ENCODE measurements at places on chromosomes 2 and 18.

DNA sequence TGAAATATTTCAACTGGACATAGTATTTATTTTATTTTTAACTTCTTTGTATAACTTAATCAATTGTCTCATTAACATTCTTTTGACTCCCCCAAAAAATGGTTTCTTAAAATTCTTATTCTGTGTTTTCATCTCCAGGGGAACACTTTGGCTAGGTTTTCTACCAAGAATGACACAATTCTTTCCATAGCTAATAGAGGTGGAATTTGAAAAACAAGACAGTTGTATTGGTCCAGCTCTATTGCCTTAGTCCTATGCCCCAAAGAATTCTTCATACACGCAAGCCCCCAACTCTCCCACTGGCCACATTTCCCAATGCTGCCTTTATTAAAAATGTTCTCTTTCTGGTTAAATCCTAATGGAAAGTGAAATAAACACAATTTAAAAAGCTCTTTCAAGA is 104.7 kb upstream of the PKDCC start:
- DNase-seq: no peak

DNA sequence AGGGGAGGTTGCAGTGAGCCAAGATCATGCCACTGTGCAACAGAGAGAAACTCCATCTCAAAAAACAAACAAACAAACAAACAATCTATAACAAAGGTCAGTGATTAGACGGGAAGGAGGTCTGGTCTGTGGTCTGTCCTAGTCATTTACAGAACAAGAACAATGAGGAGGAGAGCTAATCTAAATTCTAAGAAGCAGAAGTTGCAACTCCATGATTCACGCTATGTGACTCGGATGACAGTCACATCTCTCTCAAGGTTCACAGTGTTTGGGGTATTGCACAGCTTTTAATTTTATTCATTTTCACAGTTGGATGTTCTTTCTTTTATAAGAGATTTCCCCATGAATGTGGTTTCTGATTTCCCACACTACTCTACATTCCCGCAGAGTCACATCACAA is 218.7 kb upstream of the PIEZO2 start:
- DNase-seq: no peak

DNA sequence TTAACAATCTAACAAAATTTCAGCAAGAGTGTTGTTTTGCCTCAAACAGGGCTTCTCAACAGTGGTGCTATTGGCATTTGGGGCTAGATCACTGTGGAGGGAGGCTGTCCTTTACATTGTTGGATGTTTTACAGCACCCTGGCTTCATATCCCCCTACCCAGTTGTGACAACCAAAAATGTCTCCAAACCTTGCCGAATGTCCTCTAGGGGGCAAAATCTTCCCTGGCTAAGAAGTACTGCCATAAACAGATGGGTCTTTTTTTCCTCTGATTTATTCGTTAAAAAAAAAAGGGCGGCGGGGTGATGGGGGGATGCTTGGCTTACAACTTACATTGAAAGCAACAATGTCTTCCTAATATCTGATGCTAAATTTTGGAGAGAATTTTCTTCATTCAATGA is 207.6 kb upstream of the CCDC150 start:
- no peak for DNase-seq

GRCh38 chr2:46732127-46732526 is 183.5 kb downstream of the MCFD2 start:
- DNase-seq: no peak

DNA sequence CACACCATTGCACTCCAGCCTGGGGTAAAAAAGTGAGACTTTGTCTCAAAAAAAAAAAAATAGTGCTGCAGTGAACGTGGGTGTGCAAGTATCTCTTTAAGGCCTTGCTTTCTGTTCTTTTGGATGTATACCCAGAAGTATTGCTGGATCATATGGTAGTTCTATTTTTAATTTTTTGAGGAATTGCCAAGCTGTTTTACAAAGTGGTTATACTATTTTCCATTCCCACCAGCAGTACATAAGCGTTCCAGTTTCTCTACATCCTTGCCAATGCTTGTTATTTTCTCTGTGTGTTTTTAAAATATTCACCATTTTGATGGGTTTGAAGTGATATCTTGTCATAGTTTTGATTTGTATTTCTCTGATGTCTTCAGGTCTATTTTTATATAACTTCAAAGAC is 13.1 kb downstream of the ARMC9 start:
- DNase-seq: no peak

DNA sequence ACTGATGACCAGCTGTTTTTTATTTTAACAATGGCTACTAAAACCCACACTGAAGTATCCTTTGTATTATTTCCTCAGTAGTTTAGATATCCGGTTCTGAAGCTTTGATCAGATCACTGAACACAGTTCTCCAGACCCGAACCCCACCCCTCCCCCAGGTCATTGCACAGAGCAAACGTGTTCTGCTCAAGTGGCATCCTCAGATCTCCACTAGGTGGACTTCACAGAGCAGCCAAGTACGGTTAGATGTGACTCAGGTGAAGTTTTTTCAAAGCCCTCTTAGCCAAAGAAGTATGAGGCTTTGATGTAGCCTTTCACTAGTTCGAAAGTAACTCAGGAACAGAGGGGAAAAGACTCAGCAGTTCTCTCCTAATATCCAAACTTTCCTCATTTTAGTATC is 142.7 kb upstream of the NRP2 start:
- DNase-seq: no peak

DNA sequence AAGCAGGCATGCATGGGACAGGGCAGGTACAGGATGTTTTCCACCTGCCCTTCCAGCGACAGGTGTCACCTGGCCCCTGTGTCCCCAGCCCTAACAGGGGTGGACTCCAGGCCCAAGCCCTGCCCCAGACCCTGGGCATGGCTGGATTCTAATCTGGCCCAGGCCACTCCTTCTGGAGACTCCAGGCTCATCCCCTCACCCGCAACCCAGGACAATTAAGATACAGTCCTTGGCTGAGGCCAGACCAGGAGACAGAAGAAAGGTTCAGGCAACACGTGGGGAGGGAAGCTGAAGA is 9.5 kb downstream of the BIN1 start:
- DNase-seq: no peak

DNA sequence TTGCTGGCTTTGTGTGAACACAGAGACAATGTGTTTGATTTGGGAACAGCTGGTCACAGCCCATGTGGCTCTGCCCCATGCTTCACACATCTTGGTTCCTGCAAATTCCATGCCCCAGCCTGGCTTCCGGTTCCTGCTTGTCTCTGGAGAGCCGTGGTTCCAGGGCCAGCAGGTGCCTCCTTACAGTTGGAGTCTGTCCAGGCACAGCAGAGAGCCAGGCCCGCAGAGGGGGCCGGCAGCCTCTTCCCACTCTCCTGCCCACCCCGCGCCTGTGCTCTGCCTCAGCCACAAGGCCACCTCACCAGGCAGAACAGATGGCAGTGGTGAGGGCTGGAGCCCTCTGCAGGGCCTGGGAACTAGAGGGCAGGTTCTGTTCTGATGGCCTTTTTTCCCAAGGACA is 81.5 kb downstream of the LDLRAD4 start:
- DNase-seq: no peak

DNA sequence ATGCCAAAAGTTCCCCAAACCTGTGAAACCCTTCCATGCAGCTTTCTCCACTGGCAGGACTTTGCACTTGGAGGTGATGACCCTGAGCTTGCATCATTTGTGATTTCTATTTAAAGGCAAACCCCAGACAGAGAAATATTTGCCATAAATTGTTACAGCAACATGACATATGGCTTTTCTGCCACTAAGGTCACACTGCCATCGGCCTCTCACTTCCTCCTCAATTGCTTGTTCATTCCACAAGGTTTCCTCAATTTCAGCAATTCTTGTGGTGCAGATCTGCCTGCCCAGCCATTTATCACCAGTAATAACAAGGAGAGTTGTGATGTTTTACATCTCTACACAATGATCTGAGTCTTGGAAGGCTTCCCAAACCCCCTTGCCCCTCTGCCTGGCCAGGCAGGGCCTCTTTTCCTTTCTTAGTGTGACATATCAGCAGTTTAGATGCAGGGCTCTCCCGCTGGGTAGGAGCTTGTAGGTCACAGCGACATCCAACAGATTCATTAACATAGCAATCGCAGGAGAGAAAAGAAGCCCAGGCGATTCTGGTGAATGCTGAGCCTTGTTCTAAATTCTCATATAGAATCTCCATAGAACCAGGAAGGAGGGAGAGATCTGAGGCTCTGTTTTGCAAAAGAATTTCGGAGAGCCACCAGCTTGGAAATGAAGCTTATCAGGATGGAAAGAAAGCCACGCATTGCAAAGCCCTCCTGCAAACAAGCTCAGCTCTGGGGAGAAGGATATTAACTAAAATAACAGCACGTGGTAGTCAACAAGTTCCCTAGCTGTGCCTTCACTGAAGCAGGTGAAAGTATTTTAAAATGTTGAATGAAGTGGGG is 46.7 kb upstream of the ITGA6 start:
- no peak for DNase-seq

DNA sequence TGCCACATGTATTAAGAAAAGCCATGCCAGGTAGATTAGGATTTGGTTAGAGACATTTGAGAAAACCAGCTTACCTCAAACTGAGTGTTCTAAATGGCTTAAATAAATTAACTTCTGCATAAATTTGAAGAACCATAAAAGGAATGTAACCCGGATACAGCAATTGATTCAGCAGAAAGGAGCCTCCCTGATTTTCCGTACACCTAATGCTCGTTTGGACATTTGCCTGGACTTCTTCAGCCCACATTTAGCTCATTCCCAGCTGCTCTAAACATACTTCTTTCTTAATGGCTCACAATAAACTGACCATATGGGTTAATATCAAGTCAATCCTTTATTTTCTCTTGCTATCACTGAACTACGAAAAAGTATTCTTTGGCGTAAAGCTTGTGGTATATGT is 392.4 kb downstream of the ZNF516 start:
- no peak for DNase-seq

- DNase-seq: no peak
These were observed 36.5 kb upstream of the ARMC9 start for GRCh38 chr2:231161877-231162329.

DNA sequence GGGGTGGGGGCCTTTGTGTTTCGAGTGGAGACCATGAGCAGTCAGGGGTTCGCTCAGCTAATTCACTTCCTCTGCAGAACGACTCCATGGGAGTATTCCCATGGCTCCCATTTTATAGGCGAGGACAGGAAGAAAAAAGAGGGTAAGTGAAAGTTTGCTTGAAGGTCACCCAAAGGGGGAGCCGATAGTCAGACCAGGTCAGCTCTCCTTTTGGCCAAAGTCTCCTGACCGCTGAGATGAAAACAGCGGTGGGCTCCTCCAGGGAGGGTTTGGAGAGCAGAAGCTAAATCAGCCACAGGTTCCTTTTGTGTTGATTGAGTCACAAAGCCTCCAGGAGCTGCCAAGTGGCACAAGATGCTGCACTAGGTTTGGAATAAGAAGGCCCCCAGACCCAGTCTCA is 34.1 kb upstream of the CTAGE1 start:
- no peak for DNase-seq

DNA sequence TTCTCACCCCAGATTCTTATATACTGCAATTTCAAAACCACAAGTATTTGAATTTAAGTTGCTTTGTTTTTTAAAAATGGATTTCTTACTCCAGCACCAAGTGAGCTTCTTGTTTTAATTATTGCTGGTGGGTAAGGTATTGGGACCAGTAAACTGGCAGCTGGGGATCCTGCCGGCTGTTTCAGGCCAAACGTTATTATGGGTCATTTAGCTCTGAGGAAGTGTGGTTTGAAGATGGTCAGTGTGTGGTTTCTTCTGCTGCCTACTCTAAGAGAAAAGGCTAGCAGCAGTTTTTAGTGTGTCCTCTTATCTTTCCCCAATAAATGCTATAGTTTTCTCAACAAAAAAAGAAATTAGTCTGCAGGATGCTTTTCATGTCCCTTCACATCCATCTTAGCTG is 30.6 kb downstream of the CFAP221 start:
- no peak for DNase-seq

- no peak for DNase-seq
These were observed 48.6 kb downstream of the EMX1 start for GRCh38 chr2:72965770-72966450.
